ENCODE measurements at places on chromosomes 7 and 10. TPM values are rescaled to one million over a fixed set of nuclear protein-coding genes. Genes with fewer than 3 reads are reported as not detected.

The TMEM184A gene
- under 0.01 TPM for total RNA-seq

The ANXA8L1 gene
- not detected for total RNA-seq

The COL17A1 gene
- total RNA-seq = under 0.01 TPM

The MRPL43 gene
- total RNA-seq = 132 TPM

The OR9A2 gene
- not detected for total RNA-seq

The VAX1 gene
- not detected for total RNA-seq

Data from bronchus fibroblast of lung (primary cell).